Chondrocyte (in vitro differentiated cells): ENCODE measurements at places on chromosomes 7 and 10. TPM values are rescaled to one million over a fixed set of nuclear protein-coding genes. Genes with fewer than 3 reads are reported as not detected.

The LRRD1 gene
- 0.22 to 0.41 TPM in 2 of 3 replicates, not detected in the other for total RNA-seq

The SPRN gene
- 2.4 to 7.3 TPM (median 6.5 TPM) in 3 replicates for total RNA-seq

DNA sequence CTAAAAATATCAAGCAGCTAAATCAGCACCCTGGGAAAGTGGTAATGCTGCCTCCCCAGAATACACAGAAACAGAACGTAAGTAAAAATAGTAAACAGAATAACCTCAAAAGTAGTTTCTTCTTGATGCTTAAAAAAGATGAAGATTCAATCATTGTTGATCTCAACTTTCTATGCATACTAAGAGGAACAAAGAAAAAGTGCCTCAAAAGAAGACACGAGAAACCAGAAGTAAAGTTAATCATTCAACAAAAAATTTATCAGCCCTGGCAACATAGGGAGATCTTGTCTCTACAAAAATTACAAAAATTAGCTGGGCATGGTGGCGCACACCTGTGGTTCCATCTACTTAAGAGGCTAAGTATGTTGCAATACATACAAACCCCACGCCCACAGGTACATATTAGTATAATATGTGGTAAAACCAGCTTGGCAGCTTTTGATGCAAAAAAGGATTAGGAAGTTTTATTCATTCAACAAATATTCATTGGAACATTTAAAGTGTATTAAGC is 153.7 kb downstream of the NRBF2 start:
- no peak for DNase-seq

GRCh38 chr10:16965740-16966447 is 148.7 kb upstream of the RSU1 start:
- no peak for DNase-seq

GRCh38 chr7:41900532-41900931 is 197.6 kb upstream of the INHBA start:
- DNase-seq: no peak

GRCh38 chr7:43658718-43659548 is 70.4 kb downstream of the COA1 start:
- DNase-seq: no peak
